ENCODE measurements at places on chromosomes 4 and X.

DNA sequence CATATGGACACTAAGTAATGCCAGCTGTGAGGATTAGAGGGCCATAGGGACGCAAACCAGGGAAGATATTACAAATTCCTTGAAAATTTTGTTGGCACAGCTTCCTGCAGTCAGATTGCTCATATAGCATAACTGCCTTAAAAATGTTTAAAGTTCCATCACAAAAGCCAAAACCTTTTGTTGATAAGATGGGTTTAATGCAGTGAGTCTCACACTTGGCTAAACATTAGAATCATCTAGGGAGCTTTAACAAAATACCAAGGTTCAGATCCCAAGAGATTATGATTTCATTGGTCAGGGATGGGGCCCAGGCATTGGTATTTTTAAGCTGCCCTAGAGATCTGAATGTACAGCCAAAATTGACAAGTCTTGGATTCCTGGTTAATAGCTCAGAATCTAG lies 376.5 kb upstream of the MAD2L1 start:
- DNase-seq, result no peak

DNA sequence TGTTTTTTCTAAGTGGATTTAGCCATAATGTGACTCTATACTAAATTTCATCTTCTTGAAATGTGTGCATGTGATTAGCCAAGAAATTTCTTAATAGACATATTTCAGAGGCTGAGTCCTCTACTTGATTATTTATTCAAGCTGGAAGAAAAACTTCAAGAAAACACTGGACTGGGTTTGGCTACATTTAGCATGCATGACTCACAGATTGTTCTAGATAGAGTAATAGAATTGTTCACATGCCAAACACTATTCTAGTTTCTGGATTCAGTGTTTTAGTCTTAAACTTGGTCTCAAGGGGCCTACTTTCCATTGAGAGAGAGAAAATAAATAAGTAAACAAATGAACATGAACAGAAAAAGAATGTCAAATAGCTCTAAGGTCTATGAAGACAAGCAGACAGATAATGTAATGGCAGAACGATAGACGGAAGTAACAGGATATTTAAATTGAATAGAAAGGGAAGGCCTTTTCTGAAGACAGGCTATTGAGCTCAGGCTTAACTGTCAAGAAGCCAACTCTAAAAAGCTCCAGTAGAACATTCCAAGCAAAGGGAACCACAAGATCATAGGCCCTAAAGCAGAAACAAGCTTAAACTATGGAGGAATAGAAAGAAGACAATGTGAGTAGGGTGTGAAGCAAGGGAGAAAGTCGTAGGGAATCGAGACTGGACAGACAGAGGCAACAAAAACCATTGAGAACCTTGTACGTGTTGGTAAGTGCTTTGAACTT lies 104.6 kb downstream of the TMEM144 start:
- DNase-seq, result no peak

DNA sequence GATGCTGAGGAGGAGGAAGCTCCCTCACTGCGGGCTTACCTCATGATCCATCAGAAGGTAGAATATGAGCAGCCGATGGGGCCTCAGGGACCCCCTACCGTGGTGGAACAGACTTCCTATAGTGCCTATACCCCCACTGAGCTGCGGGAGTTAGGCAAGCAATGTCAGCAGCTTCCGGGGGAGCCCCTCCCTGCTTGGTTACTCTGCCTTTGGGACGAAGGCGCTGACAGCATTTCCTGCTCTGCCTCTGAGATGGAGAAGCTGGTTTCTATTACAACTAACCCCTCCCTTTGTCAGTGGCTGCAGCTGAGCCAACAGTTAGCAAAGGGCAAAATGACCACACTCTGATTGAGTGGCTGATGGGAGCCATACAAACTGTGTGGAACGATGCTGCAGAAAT lies 430.7 kb downstream of the IDS start:
- DNase-seq, result no peak

DNA sequence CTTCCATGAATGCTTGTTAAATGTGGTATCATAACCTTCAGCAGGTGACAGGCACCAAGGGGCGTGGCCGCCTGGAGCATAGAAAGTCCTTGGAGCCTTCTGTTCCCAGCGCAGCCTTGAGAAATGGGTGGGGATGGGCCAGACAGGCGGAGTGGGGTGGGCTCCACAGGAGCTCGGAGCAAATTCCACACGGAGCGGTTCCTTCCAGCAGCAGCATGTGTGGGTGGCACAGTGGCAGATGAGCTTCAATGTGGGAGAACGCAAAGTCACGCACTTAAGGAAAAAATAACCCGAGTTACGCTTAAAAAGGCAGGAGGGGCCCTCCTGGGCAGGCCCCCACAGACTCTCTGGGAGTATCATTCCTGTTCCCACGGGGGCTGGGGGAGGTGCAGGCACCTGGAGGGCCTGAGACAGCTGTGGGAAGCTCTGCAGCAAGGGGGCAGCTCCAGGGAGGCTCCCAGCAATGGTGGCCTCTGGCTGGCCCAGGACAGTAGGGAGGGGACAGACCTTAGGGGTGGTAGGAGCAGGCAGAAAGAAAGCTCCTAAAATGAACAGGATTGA lies 15.3 kb downstream of the TMEM271 start:
- no peak for DNase-seq

- DNase-seq, result no peak
Observed at GRCh38 chr4:38177641-38178391, 217.6 kb downstream of the PTTG2 start.
